ENCODE measurements at places on chromosomes 6 and 20.
A peak's percentile ranks its signal among the peaks of the same experiment; 100 is the strongest.

- no peak overlapping the region for H3K27ac ChIP-seq
- no peaks in the 10 kb centered on the region for H3K4me1 ChIP-seq
- DNase-seq: no peak
- no peaks in the 10 kb centered on the region for H3K27me3 ChIP-seq
These were observed 212.5 kb upstream of the SNX9 start for GRCh38 chr6:157610451-157610999.

- no peak for DNase-seq
- no peaks in the 10 kb centered on the region for H3K36me3 ChIP-seq
- H3K27me3 ChIP-seq: no peaks in the 10 kb centered on the region
- no peak overlapping the region for H3K27ac ChIP-seq
- no peak overlapping the region for H3K4me3 ChIP-seq
These were observed 101.8 kb downstream of the TRERF1 start for GRCh38 chr6:42349753-42350511.

DNA sequence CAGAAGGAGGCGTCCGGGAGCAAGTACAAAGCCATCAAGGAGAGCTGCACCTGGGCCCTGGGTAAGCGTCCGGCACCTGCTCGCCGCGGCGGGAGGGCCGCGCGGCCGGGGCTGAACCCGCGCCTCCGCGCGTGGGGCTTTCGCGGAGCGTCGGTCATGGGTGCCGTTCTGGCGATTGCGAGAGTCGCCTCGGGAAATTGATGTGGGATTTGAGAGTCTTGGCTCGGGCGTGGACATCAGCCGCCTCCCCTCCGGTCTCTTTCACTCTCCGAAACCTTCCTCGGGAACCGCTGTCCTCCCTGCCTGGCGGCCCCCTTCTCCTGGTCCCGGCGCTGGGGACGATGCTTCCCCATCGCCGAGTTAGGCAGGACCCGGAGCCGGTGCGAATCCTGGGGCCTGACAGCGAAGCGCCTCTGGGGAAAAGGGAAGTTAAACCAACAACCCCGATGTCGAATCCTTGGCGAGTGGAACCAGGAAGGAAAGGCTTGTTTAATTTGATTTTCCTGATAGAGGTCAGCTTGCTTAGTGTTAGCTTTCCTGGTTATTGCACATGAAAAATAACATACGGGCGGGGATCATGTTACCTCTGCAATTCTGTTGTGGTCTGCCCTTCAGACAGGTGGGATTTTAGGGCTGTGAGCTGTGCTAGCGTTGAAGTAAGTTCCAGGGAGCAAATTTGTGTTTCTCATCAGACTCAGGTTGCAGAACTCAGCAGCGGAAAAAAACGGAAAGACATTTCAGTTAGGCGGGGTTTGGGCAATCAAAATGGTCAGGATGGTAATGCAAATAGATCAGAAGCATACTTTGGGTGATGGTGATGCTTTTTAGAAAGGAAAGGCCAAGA is 594 bp downstream of the ARFGEF3 start:
- no peaks in the 10 kb centered on the region for H3K36me3 ChIP-seq
- no peak overlapping the region for H3K27ac ChIP-seq
- peaks cover 7% of the 10 kb centered on the region for H3K4me1 ChIP-seq
- H3K27me3 ChIP-seq: peaks cover 33% of the 10 kb centered on the region
- no peak for DNase-seq

GRCh38 chr6:105484238-105485161 is 81.6 kb upstream of the PREP start:
- no peaks in the 10 kb centered on the region for H3K27me3 ChIP-seq
- no peak overlapping the region for H3K4me3 ChIP-seq
- no peaks in the 10 kb centered on the region for H3K4me1 ChIP-seq

GRCh38 chr6:13433709-13434121 is 53.7 kb downstream of the GFOD1 start:
- no peak overlapping the region for H3K4me3 ChIP-seq
- no peak overlapping the region for H3K27ac ChIP-seq
- no peak for DNase-seq
- no peaks in the 10 kb centered on the region for H3K27me3 ChIP-seq

- H3K27ac ChIP-seq: no peak overlapping the region
- no peak overlapping the region for H3K4me3 ChIP-seq
- H3K36me3 ChIP-seq: no peaks in the 10 kb centered on the region
- no peaks in the 10 kb centered on the region for H3K4me1 ChIP-seq
- no peak for DNase-seq
These were observed 2695.0 kb upstream of the DEFB115 start for GRCh38 chr20:28562510-28562898.

DNA sequence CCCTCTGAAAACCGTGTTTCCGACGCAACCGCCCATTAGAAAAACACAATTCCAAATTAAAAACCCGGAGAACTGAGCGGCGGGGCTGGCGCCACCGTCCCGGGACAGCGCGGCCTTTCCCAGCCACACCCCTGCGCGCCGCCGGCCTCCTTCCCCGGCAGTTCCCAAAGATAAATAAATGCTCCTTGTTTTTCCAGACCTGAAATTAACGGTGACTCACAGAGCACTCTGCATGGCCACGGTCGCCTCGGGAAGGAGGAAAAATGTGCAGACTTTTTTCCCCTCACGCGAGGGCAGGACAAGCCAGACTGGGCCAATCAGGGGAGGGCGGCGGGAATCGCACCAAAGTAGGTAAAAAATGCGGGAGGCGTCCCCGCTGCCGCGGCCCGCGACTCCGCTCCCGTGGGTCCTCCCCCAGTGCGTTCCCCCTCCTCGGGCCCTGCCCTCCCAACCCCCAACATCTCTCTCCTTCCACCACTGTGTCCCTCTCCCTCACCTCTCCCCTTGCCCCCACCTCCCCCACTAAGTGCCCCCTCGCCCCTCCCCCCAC is 828 bp upstream of the DSTN start:
- H3K27me3 ChIP-seq: no peaks in the 10 kb centered on the region
- no peak for DNase-seq
- peaks cover 12% of the 10 kb centered on the region for H3K4me1 ChIP-seq
- no peaks in the 10 kb centered on the region for H3K36me3 ChIP-seq
- peak overlapping the region; percentile 25 for H3K27ac ChIP-seq
- H3K4me3 ChIP-seq: no peak overlapping the region

DNA sequence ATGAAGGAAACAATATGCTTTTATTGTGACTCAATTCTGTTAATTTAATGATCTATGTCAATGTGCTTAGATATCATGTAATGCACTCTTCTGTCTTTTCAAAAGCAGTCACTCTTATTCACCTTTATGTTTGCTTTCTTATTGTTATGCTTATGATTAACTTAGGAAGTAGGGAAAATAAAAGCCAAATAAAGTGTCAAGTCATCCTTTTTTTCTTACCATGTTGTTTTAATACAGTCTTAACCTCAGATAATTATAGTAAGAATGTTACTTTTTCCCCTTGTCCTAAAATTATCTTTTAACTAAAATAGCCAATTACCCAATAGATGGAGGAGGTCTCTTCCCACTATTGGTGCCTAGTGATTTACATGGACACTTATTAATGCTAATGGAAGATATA is 72.6 kb downstream of the TFAP2B start:
- no peaks in the 10 kb centered on the region for H3K4me1 ChIP-seq
- no peak overlapping the region for H3K4me3 ChIP-seq
- no peaks in the 10 kb centered on the region for H3K36me3 ChIP-seq
- DNase-seq: no peak
- H3K27ac ChIP-seq: no peak overlapping the region

DNA sequence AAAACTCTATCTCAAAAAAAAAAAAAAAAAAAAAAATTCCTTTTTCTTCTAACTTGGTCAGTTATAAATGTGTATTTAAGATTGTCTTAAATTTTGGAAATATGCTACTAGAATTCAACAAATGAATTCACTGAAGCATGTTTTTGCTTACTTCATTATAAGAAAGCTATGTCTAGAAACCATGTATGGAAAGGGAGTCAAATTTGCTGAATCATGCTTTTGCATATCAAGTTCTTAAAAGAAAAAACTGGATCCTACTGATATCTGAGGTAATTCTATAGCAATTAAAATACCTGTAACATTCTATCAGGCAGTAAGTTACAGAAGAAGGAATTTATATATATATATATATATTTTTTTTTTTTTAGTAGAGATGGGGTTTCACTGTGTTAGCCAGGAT is 27.7 kb downstream of the AKIRIN2 start:
- H3K4me3 ChIP-seq: no peak overlapping the region
- H3K4me1 ChIP-seq: no peaks in the 10 kb centered on the region
- peaks cover 14% of the 10 kb centered on the region for H3K36me3 ChIP-seq

- no peak overlapping the region for H3K4me3 ChIP-seq
- no peaks in the 10 kb centered on the region for H3K27me3 ChIP-seq
- no peak overlapping the region for H3K27ac ChIP-seq
- no peaks in the 10 kb centered on the region for H3K36me3 ChIP-seq
- no peaks in the 10 kb centered on the region for H3K4me1 ChIP-seq
These were observed 150.8 kb downstream of the COL21A1 start for GRCh38 chr6:56096541-56096940.

GRCh38 chr20:6036213-6036612 is 17.6 kb downstream of the LRRN4 start:
- H3K4me3 ChIP-seq: no peak overlapping the region
- no peak for DNase-seq
- no peak overlapping the region for H3K27ac ChIP-seq
- no peaks in the 10 kb centered on the region for H3K27me3 ChIP-seq
- peaks cover 36% of the 10 kb centered on the region for H3K36me3 ChIP-seq

DNA sequence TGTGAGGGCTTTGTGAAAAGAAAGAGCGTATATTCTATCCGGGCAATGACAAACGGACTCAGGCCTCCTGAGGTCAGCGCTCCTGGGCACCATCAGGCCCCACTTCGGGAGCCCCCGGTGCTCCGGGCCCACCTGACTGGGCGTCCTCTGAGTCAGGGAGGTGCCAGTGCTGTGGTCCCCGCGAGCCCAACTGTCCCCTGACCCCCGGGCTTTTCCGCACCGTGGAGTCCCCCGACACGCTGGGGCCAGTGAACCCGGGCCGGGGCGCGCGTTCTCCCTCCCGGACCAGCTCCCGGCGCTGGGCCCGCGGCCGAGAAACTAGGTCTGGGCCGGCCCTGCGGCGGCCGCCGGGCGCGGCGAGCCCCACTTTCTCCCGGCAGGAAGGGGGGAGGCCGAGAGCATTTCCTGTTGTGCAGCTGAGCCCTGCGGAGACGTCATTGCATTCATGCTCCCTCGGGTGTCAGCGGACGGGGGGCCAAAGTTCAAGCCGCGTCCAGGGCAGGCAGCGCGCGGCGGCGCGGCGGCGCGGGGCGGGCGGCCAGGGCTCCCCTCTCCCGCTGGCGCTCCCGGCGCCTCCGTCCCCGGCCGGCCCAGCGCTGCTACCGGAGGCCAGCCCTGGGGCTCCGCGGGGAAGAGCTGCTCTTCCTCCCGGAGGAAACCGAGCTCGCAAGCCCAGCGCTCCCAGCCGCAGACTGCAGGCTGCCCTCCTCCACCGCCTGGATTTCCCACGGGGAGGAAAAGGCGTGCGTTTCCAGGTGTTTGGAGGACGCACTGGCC is 18.3 kb downstream of the HIVEP2 start:
- peak; percentile 83 for DNase-seq
- no peaks in the 10 kb centered on the region for H3K27me3 ChIP-seq
- peak overlapping the region; percentile 97 for H3K27ac ChIP-seq
- no peaks in the 10 kb centered on the region for H3K36me3 ChIP-seq

GRCh38 chr20:34562641-34563040 is 4.1 kb downstream of the MAP1LC3A start:
- no peak for DNase-seq
- H3K36me3 ChIP-seq: no peaks in the 10 kb centered on the region
- no peak overlapping the region for H3K4me3 ChIP-seq
- no peak overlapping the region for H3K27ac ChIP-seq
- H3K27me3 ChIP-seq: no peaks in the 10 kb centered on the region
- H3K4me1 ChIP-seq: peaks cover 5% of the 10 kb centered on the region

DNA sequence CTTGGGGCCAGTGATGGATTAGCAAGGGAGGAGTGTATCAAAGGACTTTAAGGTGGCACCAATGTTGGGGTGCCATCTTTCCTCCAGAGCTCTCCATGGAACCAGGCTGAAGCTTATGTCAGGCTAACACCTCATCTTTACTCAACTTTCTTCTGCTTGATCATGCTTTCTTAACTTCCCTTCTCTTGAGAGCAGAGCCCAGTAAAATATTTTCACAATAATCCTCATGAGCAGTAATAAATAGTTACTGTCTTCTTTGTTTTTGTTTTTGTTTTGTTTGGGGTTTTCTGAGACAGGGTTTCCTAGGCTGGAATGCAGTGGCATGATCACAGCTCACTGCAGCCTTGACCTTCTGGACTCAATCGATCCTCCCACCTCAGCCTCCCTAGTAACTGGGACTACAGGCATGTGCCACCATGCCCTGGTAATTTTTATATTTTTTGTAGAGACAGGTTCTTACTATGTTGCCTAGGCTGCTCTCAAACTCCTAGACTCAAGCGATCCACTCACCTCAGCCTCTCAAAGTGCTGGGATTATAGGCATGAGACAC is 127.9 kb upstream of the TOP1 start:
- H3K4me1 ChIP-seq: no peaks in the 10 kb centered on the region
- H3K36me3 ChIP-seq: no peaks in the 10 kb centered on the region
- H3K27ac ChIP-seq: no peak overlapping the region
- no peak for DNase-seq

GRCh38 chr6:168124158-168124557 is 45.1 kb upstream of the FRMD1 start:
- no peaks in the 10 kb centered on the region for H3K27me3 ChIP-seq
- DNase-seq: no peak
- H3K27ac ChIP-seq: no peak overlapping the region
- H3K4me3 ChIP-seq: no peak overlapping the region
- no peaks in the 10 kb centered on the region for H3K4me1 ChIP-seq

DNA sequence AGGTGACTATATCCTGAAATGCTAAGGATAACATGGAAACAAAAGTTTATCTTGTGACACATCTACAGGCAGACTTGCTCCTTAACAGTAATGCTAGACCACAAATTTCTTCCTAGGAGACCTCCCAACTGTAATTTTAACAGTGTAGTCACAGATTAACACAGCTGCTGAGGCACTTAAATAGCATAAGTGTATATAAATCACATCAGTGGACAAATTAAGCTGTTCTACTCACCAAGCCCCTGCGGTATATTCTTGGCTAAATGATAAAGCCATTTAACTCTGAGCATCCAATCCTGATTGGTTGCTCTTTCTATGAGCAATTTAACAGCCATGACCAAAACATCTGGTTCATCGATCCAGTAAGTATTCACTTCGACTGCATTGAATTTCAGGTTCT is 73.3 kb upstream of the LYRM2 start:
- no peak overlapping the region for H3K4me3 ChIP-seq
- H3K4me1 ChIP-seq: no peaks in the 10 kb centered on the region
- no peaks in the 10 kb centered on the region for H3K27me3 ChIP-seq
- peaks cover 35% of the 10 kb centered on the region for H3K36me3 ChIP-seq
- H3K27ac ChIP-seq: no peak overlapping the region
